ENCODE measurements at places on chromosomes 1 and 21.

GRCh38 chr1:7385471-7386225 lies 385.4 kb upstream of the VAMP3 start:
- no peak for DNase-seq

- DNase-seq = no peak
Observed at GRCh38 chr1:235532360-235532759, 28.1 kb upstream of the B3GALNT2 start.

DNA sequence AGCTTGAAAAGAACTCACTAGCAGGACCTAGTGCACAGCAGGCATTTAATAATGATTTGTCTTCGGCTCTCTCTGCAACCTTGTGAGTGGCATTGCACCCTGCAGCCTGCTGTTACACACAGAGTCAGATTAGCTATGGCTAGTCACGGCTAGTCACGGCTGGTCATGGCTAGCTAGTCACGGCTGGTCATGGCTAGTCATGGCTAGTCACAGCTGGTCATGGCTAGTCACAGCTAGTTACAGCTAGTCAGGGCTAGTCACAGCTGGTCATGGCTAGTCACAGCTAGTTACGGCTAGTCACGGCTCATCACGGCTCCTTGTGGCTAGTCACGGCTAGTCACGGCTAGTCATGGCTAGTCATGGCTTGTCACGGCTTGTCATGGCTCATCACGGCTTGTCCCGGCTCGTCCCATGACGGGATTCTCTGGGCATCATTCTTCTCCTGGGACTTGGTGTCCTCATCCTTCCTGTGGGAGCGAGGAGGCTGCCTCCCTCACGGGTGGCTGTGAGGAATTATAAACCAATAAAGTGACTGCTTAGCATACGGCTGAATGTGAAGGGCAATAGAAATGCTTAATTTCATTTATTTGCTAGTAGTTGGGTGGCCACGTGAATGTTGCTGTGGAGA lies 12.5 kb upstream of the KIF26B start:
- no peak for DNase-seq

- no peak for DNase-seq
Observed at GRCh38 chr1:20733360-20733975, 965 bp upstream of the SH2D5 start.

GRCh38 chr1:96334236-96334557 lies 387.4 kb upstream of the PTBP2 start:
- no peak for DNase-seq

DNA sequence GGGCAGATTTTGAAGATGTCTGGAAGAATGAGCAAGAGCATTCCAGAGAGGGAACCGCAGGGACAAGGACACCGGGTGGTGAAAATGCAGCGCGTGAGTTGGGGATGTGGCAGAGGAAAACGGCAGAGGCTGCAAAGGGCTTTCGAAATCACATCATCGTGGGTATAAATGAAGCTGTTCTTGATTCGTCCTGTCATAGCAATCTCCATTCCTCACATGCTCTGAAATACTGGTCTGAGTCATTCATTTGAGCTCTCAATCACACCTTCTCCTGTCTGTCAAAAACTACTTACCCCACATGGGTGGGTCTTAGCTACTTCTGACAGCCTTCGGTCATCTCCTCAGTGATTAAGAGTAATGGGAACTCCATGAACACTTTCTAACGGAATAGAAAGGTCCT lies 81.5 kb downstream of the ERG start:
- DNase-seq = no peak

DNA sequence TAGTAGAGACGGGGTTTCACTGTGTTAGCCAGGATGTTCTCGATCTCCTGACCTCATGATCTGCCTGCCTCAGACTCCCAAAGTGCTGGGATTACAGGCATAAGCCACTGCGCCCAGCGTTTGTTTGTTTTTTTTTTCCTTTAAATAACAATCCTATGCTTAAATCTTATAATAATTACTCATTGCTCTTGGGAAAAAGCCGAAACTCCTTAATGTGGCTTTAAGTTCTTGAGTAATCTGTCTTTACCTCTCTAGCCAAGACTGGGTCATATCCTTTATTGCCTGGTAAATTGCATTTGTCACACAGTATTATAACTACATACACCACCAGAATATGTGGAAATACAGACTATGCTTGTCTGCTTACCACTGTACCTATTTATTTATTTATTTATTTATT lies 97.1 kb downstream of the MACF1 start:
- no peak for DNase-seq

GRCh38 chr1:15070145-15070748 lies 83.3 kb upstream of the TMEM51 start:
- no peak for DNase-seq

DNA sequence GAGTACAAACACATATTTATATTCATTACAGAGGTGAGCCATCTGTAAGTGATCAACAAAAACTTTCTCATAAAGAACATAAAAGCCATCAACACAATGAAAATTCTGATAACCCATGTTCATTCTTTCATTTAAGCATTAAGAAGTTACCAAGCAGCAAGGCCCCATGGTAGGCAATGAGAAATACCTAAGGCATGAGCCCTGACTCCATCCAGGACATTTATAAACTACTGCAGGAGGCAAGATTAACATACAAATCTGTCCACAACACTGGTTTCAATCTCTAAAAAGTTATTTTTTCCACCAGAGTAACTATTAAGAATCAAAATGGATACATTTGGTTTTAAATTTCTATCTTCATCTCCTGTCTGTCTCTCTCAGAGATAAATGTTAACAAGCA lies 76.1 kb downstream of the SIPA1L2 start:
- no peak for DNase-seq

- DNase-seq = no peak
Observed at GRCh38 chr1:209720826-209721225, 16.2 kb downstream of the HSD11B1 start.

- DNase-seq = no peak
Observed at GRCh38 chr1:78005755-78006154, 1.0 kb downstream of the DNAJB4 start.

DNA sequence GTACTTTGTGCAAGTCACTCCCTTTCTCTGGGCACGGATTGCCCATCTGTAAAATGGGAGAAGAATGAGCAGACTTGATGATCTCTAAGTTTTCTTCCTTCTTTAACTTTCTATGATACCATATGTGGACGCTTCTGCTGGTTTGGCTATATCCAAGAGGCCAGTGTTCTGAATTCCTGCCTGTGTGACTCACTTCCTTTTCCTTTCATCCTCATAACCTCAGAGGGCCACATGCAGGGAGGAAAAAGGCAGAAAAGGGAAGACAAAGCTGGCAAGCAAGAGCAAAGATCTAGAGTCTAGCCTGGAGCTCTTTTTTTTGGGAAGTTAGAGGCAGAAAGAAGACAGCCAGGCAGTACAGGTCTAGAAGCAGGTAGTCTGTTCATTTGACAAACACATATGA lies 151.2 kb downstream of the OMA1 start:
- no peak for DNase-seq

- no peak for DNase-seq
Observed at GRCh38 chr1:55443175-55443915, 228.2 kb upstream of the USP24 start.

DNA sequence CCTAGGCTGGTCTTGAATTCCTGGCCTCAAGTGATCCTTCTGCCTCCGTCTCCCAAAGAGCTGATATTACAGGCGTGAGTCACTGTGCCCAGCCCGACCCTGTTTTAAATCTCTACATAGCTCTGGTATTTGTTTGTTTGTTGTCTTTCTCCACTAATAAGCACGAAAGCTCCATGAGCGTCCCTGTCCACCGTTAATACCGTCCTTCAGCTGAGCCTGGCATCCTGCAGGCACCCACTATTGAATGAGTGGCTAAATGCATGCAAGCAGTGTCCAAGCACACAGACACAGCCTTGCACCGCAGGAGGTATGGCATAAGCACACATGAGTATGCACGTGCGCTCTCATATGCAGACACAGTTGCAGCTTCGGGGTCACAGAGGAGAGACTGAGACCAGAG lies 4.5 kb upstream of the COL16A1 start:
- DNase-seq = no peak

DNA sequence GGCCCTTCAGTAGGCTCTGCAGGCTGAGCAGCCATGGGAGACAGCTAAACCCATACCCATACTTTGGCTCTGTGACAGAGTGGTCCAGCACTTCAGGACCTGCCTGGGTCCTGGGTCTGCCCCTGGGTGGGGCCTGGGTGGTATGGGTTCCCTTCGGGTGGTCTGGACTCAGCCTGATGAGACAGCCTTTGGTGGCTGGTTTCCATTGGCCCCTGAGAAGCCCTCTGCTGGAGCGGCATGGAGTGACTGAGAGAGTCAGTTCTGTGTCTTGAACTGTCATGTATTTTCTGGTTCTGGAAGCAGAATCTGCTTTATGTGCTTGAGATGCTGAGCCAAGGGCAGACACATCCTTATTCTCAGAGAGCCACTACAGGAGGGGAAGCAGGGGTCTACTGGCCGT lies 31.3 kb upstream of the KCNA2 start:
- no peak for DNase-seq

DNA sequence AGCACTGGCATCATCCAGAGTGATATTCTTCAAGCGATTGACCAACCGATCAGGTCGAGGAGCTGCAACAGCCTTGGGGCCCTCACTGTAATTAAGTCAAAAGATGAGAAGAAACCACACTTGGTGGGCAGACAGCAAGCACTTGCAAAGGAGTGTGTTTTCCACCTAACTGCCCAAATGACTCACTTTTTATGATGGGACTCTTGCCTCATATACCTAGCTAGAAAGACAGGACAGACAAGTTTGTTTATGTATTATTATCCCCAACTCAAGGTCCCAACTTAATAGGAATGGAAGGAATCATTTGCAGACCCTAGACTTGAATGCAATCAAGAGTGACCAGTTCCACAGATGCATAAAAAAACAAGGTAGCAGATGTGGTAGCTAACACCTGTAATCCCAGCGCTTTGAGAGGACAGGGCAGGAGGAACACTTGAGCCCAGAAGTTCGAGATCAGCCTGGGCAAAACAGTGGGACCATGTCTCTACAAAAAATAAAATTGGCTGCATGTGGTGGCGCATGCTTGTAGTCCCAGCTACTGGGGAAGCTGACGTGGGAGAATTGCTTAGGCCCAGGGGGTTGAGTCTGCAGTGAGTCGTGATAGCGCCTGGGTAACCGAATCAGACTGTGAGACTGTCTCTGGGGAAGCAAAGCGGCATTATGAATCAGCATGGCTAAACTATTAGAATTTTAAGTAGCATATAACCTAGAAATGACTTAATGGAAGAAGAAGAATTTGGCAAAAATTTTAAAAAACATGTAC lies 2.3 kb upstream of the NRAS start:
- DNase-seq = no peak

- no peak for DNase-seq
Observed at GRCh38 chr21:8991968-8992621, 1529.3 kb upstream of the TPTE start.

GRCh38 chr1:30704765-30705509 lies 18.4 kb downstream of the MATN1 start:
- no peak for DNase-seq

- no peak for DNase-seq
Observed at GRCh38 chr1:54135436-54136120, 17.2 kb downstream of the CDCP2 start.

DNA sequence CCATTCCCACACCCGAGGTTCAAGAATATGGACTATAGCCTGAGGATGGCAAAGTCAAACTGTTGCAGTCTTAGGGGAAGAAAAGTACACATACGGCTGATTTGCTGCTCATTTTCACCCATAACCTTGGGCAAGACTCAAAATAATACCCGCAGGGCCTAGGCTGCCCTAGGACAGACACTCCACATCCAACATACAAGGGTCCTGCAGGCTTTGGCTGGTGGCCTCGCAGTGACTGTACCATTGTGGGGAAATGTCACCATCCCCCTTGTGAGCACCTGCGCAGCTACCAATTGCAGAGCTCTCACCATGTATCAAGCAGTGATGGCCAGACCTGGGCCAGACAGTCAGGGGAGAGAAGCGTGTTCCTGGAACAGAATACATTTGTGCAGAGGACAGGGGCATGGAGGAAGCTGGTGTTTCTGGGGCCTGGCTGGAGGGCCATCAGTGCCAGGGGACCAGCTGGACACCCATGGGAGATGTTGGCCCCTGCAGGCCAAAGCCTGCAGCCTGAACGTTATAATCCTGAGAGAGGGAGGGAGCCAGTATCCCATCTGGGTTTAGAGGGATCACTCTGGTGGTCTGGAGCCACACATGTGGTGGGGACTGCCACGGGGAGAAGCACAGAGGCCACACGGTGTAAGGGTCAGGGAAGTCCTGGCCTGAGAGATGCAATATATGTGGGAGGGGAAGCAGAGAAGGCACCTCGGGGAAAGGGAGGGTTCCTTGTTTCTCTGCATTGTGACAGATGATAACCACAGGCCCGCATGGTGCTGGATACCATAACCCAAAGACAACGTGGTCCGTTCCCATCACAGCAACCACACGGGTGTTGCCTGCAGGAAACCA lies 101.2 kb downstream of the GLIS1 start:
- DNase-seq = no peak

DNA sequence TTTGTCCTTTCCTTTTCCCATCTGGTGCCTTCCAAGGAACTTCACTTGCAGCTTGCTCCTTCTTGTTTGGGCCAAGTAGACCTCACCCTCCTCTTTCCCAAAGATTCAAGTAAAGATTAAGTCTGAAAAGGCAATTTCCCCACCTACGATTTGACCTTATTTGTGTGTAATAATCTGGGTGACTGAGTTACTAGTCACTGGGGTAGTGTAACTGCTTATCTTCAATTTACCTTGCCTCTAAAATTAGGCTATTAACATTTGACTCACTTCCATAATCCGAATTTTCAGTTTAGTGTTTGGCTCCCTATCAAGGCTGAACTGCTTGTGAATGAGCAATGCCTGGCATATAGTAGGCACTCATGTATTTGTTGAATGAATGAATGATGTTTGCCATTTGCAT lies 59.6 kb downstream of the PLA2G4A start:
- no peak for DNase-seq

GRCh38 chr1:110057963-110058518 lies 12.4 kb downstream of the ALX3 start:
- DNase-seq = no peak

- DNase-seq = no peak
Observed at GRCh38 chr1:75745276-75745675, 20.8 kb downstream of the ACADM start.

GRCh38 chr21:34364921-34365320 lies 1.1 kb downstream of the KCNE2 start:
- DNase-seq = no peak

- DNase-seq = peak; percentile 34
Observed at GRCh38 chr1:20732588-20733359, at the start of gene SH2D5. SH2D5 (minus strand) TSS chr1:20732703; CDS start chr1:20728044, 4,659 bp downstream.

- no peak for DNase-seq
Observed at GRCh38 chr1:90394247-90394646, 322.9 kb downstream of the BARHL2 start.

DNA sequence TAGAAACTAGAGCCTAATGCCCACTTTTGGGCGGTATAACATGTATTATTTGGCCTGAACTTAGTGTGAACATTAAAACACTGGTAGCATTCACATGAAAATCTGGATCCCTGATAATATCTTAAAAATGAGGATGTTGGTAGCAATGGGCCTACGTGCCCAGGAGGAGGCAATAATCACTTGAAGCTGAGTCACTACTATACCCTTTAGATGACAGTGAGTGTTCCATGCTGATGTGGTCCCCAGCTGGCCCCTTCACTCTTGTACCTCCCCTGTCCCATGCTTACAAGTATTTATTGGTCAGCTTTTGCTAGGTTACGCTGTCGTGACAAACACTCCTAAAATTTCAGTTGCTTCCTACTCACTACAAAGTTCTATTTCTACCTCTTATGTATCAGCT lies 23.0 kb upstream of the POU2F1 start:
- no peak for DNase-seq

Measured in NCI-H748 treated with DMSO at 0.1 percent for 48 hours (cell line).